ENCODE measurements at places on chromosomes 12 and 14.

DNA sequence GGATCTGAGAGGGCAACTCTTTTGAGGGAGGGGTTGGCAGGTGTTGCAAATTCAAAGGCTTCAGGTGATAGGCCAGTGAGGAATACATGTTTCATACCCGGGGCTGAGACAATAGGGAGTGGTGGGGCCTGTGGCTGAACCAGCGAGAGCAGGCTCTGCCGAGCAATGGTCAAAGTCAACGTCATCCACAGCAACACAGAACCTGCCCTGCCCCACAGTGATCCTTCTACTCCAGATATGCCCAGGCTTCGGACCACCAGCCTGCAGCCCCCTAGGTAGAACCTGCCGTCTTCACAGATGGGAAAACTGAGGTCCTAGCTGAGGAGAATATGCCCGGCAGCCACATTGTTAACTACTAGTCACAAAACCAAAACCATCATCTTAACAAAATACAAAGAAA, 4.1 kb downstream of the SERPINA1 start:
- no peak for DNase-seq

GRCh38 chr12:67483871-67484554, 164.5 kb upstream of the DYRK2 start:
- no peak for DNase-seq

- no peak for DNase-seq
Measured at GRCh38 chr14:33940561-33941011, 10.3 kb downstream of the EGLN3 start.

GRCh38 chr12:111029732-111030131, 109.4 kb upstream of the MYL2 start:
- DNase-seq, result no peak

GRCh38 chr14:83994020-83994419, 1535.9 kb upstream of the FLRT2 start:
- DNase-seq, result no peak

DNA sequence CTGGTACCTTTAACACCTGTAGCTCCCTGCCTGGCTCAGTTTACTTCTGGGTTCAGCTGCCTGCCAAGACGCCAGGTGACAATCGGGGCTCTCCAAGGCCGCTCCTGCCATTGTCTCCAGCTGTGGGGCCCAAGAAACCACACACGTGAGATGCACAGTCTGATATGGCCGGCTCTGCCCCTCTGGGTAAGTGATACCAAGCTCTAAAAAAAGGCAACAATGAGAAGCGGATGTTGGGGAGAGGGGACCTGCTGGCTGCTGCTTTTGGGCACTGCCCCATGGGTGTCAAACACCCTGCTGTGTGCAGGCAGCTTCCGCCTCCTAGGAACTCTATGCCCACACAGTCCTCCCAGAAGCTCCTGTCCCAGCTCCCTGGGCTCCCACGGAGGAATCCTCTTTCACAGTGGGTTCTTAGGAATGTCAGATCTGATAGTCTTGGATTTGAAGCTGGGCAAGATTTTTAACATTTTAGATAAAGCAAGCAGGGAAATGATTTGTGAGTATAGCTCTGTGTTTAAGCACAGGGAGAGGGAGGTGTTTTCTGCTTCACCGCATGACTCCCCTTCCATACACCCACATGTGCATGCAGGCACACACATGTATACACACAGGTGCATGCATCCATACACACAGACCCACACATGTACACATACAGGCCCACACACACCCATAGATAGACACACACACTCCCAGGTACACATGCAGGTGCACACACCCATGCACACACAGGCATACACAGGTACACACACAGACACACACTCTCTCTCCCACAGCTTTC, 1135.8 kb downstream of the BCL11B start:
- no peak for DNase-seq

DNA sequence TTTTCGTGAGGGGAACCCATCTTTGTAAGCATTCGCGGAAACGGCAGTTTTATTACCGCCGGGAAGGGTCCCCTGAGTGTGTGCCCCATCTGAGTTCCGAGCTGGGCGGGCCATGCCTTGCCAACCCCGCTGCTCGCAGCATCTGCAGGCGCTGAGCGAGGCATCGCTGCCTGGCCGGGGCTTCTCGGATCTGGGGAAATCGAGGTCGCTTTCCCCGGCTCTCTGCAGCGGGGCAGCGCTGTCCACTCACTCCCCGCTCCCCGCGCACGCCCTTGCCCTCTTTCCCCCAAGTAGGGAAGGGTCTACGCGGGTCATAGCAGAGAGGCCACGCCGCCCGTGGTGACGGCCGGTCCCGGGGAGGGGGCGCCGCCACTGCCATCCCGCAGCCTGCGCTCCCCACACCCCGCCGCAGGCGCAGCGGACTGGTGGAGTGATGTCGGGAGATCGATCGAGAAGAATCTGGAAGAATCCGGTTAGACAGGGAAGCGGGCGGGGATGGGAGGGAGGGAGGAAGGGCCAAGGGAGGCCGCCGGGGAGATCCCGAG, 507 bp upstream of the FKBP4 start:
- peak; percentile 32 for DNase-seq

GRCh38 chr12:132336451-132337413, 7.3 kb upstream of the GALNT9 start:
- DNase-seq, result no peak

DNA sequence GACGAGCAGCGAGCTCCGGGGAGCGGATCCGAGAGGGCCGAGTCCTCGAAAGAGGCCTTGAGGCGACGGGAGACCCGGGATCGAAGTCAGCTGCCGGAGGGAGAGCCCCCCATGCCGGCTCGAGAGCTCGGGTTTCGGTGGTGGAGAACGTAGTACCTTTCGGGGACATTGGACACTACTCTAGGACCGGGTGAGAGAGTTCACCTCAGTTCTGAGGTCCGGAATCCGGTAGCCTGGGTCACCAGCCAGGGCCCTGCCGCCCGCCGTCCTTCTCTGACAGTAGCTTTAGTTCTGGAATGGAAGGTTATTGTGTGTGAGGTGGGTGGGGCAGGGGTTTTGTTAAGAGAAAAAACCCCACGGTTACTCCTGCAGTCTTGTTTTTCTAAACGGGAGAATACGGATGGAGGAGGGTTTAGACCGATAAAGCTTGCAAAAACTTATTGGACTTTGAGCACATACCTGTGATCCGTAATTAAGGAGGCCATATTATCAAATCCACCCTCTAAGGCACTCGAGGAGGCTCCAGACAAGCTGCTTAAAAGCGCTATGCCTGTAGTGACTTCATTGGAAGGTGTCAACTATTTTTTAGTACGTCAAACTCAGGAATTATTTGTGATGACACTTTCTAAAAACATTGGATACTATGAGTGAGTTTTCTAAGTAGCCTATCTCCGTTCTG, 765 bp downstream of the SCYL2 start:
- DNase-seq, result peak; percentile 24

DNA sequence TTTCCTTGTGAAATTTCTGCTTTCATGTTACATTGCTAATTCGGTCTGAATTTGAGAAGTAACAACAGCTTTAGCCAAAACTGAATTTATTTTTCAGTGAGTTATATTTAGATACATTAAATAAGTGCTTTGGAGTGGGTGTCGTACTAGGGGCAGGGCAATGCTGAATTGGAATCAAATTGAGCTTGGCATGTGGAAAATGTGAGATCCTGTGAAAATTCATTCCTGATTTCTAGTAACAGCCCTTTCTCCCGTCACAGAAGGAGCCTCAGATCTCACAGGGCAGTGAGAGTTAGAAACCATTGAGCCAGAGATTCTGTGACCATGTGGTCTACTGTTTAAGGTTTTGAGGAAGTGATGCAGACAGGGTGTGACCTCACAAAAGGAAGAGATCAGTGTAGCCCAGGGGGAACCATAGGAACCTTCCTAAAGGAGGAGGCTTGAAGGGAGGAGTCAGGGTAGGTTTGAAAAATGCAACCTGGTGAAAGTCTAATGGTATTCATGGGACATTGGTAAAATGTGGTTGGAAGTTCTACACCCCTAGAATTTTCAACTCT, 1136.8 kb downstream of the AACS start:
- DNase-seq, result no peak

DNA sequence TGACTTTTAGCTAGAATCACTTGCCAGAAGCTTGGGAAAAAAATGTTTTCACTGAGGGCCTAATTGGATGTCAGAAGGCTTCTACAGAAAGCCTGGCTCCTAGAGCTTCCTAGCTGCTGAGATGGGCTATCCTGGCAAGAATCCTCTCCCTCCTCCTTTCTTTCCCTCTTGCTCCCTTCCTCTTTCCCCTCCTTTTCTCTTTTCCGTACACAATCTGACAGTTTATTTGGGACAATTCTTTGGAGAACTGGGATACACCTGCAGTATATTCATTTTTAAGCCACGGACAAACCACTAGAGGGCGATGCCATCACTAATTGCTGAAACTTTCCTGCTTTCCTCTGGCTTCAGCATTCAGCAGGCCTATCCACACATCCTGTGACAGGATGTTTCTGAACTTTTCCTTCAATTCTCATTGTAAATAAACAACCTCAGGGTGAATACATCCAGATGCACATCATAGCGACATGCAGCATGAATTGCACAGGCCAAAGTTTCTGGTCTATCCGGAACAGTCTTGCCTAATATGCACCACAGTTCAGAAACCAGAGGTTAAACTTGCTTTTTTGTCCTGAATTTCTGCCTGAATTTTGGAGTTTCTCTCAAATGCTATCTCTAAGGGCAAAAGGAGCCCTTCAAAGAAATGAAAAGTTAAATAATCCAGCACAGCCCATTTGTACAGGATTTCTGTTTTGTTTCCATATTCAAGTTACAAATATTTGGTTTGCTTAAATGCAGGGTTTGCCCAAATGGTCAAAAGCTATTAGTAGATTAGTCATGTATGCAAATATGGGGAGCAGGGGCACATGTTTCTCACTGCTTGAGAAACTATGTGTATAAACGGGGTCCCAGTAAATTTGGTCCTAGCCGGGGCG, 142.8 kb downstream of the PAWR start:
- peak; percentile 18 for DNase-seq

Measured in hypothalamus (tissue), 51 donors.